Spinal cord (tissue), 10 donors: ENCODE measurements at places on chromosomes 6 and 20. TPM values are rescaled to one million over a fixed set of nuclear protein-coding genes. Genes with fewer than 3 reads are reported as not detected.
A peak's percentile ranks its signal among the peaks of the same experiment; 100 is the strongest.

DNA sequence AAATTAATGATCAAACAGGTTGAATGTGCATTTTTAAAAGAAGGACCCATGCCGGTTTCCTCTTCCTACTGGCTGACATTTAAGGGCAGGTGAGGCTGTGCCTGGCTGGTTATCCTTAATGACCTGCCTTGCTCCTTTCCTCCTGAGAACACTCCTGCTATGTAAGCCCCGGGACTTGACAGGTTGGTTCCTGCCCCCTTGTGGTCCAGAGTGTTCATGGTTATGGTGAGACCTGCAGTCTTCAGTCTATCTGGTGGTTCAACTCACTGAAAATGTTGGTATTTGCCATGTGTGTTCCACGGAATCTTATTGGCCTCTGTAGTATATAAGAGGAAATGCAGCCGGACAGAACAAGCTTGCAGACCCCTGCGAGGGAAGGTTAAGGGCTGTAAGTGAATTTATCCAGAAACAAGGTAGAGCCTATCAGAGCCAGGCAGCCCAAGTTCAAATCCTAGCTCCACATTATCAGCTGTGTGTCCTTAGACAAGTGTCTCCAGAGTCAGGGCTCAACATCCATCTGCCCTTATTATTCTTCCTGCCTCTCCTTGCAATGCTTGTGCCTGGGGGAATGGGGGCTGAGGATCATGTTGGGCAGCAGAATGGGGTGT is 5.2 kb upstream of the BPIFA3 start:
- DNase-seq: no peak

DNA sequence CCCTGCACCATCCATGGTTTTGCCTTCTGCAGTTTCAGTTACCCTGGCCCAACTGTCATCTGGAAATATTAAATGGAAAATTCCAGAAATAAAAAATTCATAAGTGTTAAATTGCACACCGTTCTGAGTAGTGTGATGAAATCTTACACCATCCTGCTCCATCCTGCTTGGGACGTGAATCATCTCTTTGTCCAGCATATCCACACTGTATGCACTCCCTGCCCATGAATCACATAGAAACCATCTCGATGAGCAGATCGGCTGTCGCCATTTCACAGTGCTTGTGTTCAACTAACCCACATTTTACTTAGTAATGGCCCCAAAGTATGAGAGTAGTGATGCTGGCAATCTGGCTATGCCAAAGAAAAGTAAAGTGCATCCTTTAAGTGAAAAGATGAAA is 105.9 kb upstream of the ID4 start:
- DNase-seq: no peak

DNA sequence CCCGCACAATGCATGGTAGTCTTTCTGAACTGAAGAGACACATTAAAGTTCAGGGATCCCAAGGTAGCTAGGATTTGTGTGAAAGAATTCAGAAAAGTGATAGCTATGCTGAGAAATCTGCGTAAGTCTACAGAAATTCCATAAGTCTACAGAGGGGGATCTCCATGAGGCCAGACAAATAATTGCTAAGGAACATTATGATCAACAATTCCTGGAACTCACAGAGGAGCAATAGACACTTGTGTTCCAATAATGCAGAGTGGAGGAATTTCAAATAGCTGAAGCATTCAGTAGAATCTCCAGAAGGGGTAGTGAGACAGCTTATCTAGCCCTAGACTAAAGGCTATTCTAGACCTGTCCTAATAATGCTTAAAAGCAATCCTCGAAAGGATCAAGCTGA is 315.7 kb upstream of the ECI2 start:
- no peak for DNase-seq

DNA sequence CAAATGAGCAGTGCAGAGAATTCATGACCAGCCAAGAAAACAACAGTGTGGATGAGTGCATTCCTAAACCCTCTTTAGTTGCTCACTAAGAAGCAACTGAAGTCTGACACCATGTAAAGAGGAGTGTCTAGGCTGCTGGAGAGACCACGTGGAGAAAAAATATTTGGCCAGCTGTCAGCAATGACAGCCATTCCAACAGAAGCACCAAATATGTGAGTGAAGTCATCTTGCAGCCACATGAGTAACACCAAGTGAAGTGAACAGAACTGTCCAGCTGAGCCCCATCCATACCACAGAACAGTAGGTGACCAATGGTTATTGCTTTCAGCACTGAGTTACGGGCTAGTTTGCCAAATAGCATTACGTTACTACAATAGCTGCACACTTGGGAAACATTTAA is 89.4 kb downstream of the TBXT start:
- no peak for DNase-seq

GRCh38 chr20:4122926-4123325 is 107.6 kb upstream of the RNF24 start:
- no peak for DNase-seq

- no peak for DNase-seq
These were observed 91.3 kb downstream of the FILIP1 start for GRCh38 chr6:75402296-75402695.

- DNase-seq: no peak
These were observed 106.8 kb upstream of the MCHR2 start for GRCh38 chr6:100100776-100101175.

- DNase-seq: peak; percentile 58
These were observed 252.8 kb downstream of the CDH26 start for GRCh38 chr20:60210779-60211617.

GRCh38 chr6:129766959-129767728 is 57.2 kb upstream of the ARHGAP18 start:
- DNase-seq: peak; percentile 94

DNA sequence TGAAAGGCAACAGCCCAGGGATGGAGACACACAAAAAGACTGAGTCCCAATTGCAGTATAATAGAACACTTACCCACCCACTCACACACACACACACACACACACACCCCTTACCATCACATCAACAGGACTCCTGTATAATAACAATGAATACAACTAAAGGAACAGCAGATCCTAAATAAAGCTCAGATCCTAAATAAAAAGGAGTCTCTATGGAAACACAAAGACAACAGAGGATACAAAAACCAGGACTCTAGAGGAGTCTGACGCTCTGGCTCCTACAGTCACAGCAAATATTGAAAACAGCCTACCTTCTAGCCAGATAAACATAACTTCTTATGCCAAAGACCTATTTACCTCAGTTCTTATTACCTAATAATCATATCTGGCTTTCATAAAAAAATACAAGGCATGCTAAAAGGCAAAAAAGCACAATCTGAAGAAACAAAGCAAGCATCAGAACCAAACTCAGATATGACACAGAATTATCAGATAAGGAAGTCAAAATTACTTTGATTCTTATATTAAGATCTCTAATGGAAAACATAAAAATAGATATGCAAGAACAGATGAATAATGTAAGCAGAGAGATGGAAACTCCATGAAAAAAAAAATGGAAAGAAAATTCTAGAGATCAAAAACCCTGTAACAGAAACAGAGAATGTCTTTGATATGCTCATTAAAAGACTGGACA is 134.9 kb downstream of the MMUT start:
- DNase-seq: no peak

- no peak for DNase-seq
These were observed 28.7 kb upstream of the TXNDC5 start for GRCh38 chr6:7939184-7939863.

DNA sequence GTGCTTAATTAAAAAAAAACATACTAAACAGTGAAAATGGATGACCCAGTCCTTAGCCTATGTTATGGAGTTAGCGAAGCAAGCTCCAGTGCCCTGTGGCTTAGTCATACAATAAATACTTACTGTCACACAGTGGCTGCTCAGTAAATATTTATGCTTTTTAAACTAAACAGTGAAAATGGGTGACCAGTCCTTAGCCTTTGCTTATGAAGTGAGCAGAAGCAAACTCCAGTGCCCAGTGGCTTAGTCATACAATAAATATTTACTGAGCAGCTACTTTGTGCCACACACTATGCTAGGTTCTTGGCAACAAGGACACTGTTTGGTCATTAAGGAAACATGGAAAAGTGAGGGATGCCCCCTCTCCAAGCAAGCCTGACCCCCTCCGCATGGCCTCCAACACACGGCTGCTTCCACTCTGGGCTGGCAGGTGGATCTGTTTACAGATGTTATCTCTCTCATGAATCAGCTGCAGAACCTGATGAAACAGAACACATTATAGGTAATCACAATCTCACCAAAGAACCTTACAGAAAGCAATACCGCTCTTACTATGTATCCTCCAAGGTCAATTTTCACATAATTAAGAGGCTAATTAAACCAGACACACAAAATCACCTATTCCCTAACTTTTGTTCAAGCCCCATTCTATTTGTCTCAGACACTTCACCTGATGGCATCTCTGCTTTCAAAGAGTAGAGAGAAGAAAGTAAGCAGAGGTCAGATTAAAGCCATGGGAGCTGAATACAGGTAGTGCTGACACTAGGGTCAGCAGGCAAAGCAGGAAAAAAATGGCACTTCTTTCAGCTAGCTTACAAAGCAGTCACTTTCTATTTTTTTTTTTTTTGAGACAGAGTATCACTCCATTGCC is 27.3 kb downstream of the CDK5RAP1 start:
- no peak for DNase-seq

- no peak for DNase-seq
These were observed 76.7 kb downstream of the PRSS35 start for GRCh38 chr6:83589076-83589475.

- DNase-seq: no peak
These were observed 294.1 kb downstream of the TFAP2B start for GRCh38 chr6:51112731-51113130.

- DNase-seq: no peak
These were observed 174.3 kb downstream of the SCP2D1 start for GRCh38 chr20:18987781-18988360.

GRCh38 chr6:25219216-25219916 is 59.8 kb upstream of the CARMIL1 start:
- DNase-seq: no peak

Gene CNR1
- 70.8 TPM for total RNA-seq

Gene PARD6B
- total RNA-seq: 5.0 TPM

Gene HRH3
- 1.8 TPM for total RNA-seq

Gene HLA-DPA1
- total RNA-seq: 19.8 TPM

Gene LINC00237
- 6.5 TPM for total RNA-seq

Gene PHACTR1
- total RNA-seq: 30.7 TPM

Gene CEP162
- 19.1 TPM for total RNA-seq

Gene MUC21
- not detected for total RNA-seq

Gene TFAP2D
- total RNA-seq: 0.28 TPM

Gene DEFB124
- total RNA-seq: 0.33 TPM

Gene THEMIS
- total RNA-seq: 0.06 TPM

Gene FOXA2
- 0.83 TPM for total RNA-seq

Gene SOD2
- total RNA-seq: 142 TPM
